H1 (cell line): ENCODE measurements at places on chromosomes 11 and 22. TPM values are rescaled to one million over a fixed set of nuclear protein-coding genes. Genes with fewer than 3 reads are reported as not detected.

Gene TEX12
- not detected in 2 replicates for polyA plus RNA-seq

Gene TENM4
- 3.5 and 5.8 TPM in 2 replicates for polyA plus RNA-seq

Gene GGTLC3
- polyA plus RNA-seq: not detected in 2 replicates

Gene MMP11
- 18.3 and 29.7 TPM in 2 replicates for polyA plus RNA-seq

Gene DNAJB7
- polyA plus RNA-seq: not detected in 2 replicates

Gene NXPE1
- polyA plus RNA-seq: not detected in 2 replicates

Gene ACRV1
- polyA plus RNA-seq: 0.06 TPM in 1 of 2 replicates, not detected in the other

Gene TRPC6
- 0.09 and 0.26 TPM in 2 replicates for polyA plus RNA-seq

GRCh38 chr11:44140805-44141204 lies 45.3 kb downstream of the EXT2 start:
- no peaks in the 10 kb centered on the region for H3K27me3 ChIP-seq
- H3K4me3 ChIP-seq: no peak overlapping the region
- H3K4me1 ChIP-seq: no peaks in the 10 kb centered on the region
- no peaks in the 10 kb centered on the region for H3K36me3 ChIP-seq
- no peak for DNase-seq

DNA sequence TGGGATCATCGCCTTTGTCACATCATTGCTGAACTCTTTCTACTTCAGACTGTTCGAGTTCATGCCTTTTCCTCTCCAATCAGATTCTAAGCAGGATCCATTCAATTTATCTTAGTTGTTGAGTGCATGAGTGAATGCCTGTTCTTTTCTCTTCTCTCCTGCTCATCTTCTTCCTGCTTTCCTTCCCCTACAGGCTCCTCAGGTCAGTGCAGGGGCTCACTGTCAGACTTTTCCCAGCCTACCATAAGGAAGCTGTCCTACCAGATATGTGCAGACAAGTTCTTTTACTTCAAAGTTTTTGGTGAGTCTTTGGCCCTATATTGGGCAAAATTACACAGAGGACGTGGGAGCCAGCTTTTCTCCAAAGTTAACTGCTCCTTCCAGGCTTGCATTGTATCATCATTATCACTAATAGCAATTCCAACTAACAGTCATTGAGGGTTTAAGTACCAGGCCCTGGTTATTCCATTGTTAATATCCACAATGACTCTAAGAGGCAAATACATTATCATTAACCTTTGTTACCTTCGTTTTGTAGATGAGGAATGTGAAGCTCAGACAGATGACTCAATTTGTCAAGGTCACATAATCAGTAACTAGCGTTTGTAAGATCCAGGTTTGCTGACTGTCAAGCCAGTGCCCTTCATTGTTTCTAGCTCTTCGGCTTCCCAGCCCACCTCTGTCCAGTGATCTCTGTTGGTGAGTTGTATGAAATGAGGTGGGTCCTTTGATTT lies 30.4 kb downstream of the OR6Q1 start:
- H3K36me3 ChIP-seq: no peaks in the 10 kb centered on the region
- no peak overlapping the region for H3K4me3 ChIP-seq
- no peak overlapping the region for H3K27ac ChIP-seq
- no peak for DNase-seq

DNA sequence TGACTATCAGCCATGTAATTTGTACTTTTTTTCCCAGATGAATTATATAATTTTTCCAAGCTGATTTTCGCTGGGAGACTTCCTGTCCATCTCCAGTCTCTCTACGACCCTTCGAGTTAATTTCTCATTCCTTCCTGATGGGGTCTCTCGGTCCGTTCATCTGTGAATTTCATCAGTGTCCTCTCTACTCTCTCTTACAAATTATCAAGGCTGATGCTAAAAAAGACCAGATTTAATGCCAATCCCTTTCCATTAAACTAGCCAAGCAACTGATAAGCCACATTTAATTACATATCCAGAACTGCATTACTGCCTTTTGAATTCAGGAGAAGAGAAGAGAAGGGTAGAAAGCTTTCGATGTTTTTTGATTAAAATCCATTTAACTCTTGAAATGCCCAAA lies 25.8 kb downstream of the VSIG10L2 start:
- H3K27ac ChIP-seq: no peak overlapping the region
- DNase-seq: no peak
- H3K4me1 ChIP-seq: no peaks in the 10 kb centered on the region
- H3K4me3 ChIP-seq: no peak overlapping the region
- no peaks in the 10 kb centered on the region for H3K27me3 ChIP-seq

DNA sequence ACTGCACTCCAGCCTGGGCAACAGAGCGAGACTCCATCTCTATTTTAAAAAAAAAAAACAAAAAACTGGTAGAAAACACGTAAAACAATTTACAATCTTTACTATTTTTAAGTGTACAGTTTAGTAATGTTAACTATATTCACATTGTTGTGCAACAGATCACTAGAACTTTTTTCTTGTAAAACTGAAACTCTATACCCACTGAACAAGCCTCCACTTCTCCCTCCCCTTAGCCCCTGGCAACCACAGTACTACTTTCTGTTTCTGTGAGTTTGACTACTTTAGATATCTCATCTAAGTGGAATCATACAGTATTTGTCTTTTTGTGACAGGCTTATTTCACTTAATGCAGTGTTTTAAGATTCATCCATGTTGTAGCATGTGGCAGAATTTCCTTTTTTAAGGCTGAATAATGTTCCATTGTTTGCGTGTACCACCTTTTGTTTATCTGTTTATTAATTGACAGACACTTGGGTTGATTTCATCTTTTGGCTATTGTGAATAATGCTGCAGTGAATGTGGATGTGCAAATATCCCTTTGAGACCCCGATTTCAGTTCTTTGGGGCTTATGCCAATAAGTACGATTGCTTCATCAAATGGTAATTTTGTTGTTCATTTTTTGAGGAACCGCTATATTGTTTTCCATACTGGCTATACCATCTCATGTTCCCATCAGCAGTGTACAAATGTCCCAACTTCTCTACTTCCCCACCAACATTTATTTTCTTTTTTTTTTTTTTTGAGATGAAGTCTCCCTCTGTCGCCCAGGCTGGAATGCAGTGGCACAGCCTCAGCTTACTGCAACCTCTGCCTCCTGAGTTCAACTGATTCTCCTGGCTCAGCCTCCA lies 11.0 kb downstream of the DDB2 start:
- H3K27ac ChIP-seq: no peak overlapping the region
- H3K27me3 ChIP-seq: no peaks in the 10 kb centered on the region
- H3K4me3 ChIP-seq: no peak overlapping the region
- peaks cover 5% of the 10 kb centered on the region for H3K36me3 ChIP-seq
- no peaks in the 10 kb centered on the region for H3K4me1 ChIP-seq
- DNase-seq: no peak

DNA sequence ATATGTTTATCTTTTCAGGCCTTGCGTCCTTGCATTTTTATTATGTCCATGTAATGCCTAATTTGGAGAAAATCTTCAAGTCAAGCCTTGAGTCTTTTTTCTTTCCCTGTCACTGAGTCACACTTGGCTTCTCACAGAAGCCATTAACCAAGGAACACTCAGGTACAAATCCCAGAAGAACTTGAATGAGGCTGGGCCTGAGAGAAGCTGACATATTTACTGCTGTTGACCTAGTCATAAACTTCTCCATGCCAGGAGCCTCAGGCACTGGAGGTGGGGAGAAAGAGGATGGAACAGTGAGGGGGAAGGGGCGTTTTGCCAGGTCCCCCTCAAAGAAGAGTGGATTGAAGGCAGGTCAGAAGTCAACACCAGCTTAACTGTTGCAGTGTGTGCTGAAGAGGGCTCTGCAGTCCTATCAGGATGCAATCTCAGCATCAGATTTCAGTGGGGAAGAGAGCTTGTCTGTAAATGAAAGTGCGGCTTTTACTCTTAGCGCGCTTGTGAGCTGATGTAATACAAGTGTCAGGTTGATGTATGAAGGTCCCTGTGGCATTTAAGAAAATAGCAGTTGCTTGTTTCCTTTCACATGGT lies 526.0 kb downstream of the ETS1 start:
- H3K4me3 ChIP-seq: no peak overlapping the region
- H3K36me3 ChIP-seq: no peaks in the 10 kb centered on the region
- H3K27me3 ChIP-seq: no peaks in the 10 kb centered on the region
- no peaks in the 10 kb centered on the region for H3K4me1 ChIP-seq
- H3K27ac ChIP-seq: no peak overlapping the region
- no peak for DNase-seq

- DNase-seq: no peak
- peaks cover 21% of the 10 kb centered on the region for H3K36me3 ChIP-seq
- H3K4me3 ChIP-seq: no peak overlapping the region
- H3K4me1 ChIP-seq: no peaks in the 10 kb centered on the region
These were observed 26.1 kb downstream of the UBE2L3 start for GRCh38 chr22:21593406-21594232.

DNA sequence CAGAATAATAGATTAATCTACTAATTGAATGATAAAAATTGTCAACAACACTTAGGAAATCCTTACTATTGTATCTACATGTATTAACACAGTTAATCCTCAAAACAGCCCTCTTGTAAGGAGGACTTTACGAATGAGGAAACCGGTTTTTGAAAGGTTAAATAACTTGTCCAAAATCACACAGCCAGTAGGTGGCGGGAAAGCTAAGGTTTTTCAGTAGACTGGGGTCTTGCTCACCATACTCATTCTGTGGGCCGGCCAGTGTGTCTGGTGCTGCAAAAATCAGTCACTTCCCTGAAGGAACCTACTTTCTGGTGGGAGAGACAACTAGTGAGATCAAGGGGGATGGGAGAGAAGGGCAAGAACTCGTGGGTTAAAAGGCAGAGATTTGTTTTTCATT lies 3.8 kb downstream of the DCPS start:
- H3K36me3 ChIP-seq: no peaks in the 10 kb centered on the region
- no peaks in the 10 kb centered on the region for H3K27me3 ChIP-seq
- no peak overlapping the region for H3K4me3 ChIP-seq
- H3K4me1 ChIP-seq: peaks cover 4% of the 10 kb centered on the region
- H3K27ac ChIP-seq: no peak overlapping the region

- no peaks in the 10 kb centered on the region for H3K4me1 ChIP-seq
- H3K27me3 ChIP-seq: no peaks in the 10 kb centered on the region
- no peak overlapping the region for H3K4me3 ChIP-seq
These were observed 225.0 kb upstream of the TBCEL start for GRCh38 chr11:120798854-120799253.

DNA sequence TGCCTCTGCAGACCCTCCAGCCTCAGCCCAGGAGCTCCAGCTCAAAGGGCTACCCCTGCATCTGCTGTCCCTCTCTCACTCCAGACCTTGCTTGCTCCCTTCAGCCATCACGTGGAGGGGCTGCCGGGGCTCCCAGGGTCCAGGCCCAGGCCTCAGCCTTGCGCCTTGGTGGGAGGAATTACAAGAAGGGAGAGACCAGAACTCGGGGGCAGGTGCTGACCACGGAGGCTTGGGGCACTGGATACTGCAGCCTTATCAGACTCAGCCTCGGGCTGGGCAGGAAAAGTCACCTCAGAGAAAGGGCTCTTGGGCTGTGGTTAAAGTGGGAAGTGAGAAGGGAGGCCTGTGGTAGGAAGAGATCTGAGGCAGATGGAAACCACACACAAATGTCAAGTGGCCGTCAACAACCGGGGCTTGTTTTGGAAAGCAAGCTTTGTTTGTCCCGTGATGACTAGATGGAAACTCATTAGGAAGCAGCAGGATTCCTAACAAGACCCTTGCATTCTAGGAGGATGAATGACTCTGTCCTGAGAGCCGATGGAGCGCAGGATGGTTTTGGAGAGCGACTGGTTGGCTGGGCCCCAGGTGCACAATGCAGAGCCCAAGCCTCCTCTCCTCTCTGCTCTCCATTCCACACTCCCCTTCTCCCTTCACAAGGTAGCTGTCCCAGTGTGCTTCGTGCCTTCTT lies 1321.7 kb downstream of the TBC1D22A start:
- no peak overlapping the region for H3K27ac ChIP-seq
- H3K4me1 ChIP-seq: 0 out of 2 replicates have a peak, but pooled peaks cover 3% of the 10 kb centered on the region
- DNase-seq: no peak
- no peaks in the 10 kb centered on the region for H3K27me3 ChIP-seq
- no peak overlapping the region for H3K4me3 ChIP-seq
- H3K36me3 ChIP-seq: no peaks in the 10 kb centered on the region

GRCh38 chr11:57200917-57201316 lies 19.2 kb downstream of the LRRC55 start:
- no peaks in the 10 kb centered on the region for H3K27me3 ChIP-seq
- H3K36me3 ChIP-seq: no peaks in the 10 kb centered on the region; the same call in 1 of the 2 replicates
- peaks cover 15% of the 10 kb centered on the region for H3K4me1 ChIP-seq
- no peak overlapping the region for H3K27ac ChIP-seq
- no peak overlapping the region for H3K4me3 ChIP-seq

GRCh38 chr11:63837027-63837688 lies 1.8 kb upstream of the MARK2 start:
- DNase-seq: no peak
- peaks cover 37% of the 10 kb centered on the region for H3K4me1 ChIP-seq
- H3K4me3 ChIP-seq: no peak overlapping the region

DNA sequence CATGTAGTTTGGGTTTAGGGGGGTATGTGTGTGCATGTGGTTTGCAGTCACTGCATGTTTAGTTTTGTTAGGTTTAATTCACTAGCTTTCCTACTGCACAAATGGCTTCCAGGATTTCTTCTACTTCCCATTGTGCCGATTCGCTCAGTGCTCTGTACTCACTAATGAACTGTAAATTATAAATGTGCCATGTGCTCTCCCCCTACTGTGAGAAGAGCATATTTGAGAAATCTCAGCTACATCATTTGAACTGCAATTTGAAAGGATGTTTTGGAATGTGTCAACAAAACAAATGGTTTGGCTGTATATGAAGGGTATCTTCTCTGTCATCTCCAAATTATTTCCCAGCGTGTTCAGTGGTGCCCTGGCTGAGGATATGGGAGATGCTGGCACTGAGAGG lies 28.1 kb downstream of the CYB5R2 start:
- DNase-seq: no peak
- no peak overlapping the region for H3K27ac ChIP-seq
- no peaks in the 10 kb centered on the region for H3K36me3 ChIP-seq
- H3K4me1 ChIP-seq: no peaks in the 10 kb centered on the region
- no peaks in the 10 kb centered on the region for H3K27me3 ChIP-seq
- H3K4me3 ChIP-seq: no peak overlapping the region

- H3K4me3 ChIP-seq: no peak overlapping the region
- no peaks in the 10 kb centered on the region for H3K27me3 ChIP-seq
- DNase-seq: no peak
- H3K4me1 ChIP-seq: no peaks in the 10 kb centered on the region
- no peak overlapping the region for H3K27ac ChIP-seq
These were observed 108.2 kb upstream of the CRYBB3 start for GRCh38 chr22:25091458-25091857.

DNA sequence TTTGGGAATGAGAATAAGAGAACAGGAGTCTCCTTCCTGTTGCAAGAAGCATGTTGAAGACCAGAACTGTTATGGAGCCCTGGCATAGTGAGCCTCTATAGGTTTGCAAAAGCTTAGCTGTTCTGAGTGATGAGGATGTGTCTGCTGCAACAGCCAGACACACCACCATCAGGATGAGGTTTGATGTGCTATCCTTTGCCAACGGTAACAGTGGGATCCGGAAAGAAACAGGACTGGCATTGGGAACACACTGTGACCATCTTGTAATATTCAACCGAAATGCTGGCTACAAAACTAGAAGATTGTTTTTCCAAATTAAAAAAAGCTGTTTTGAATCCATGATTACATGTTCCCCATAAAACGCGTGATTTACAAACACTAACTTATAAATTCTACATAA lies 117.0 kb downstream of the ME3 start:
- H3K27ac ChIP-seq: no peak overlapping the region
- no peaks in the 10 kb centered on the region for H3K4me1 ChIP-seq
- no peak overlapping the region for H3K4me3 ChIP-seq
- H3K27me3 ChIP-seq: no peaks in the 10 kb centered on the region
- DNase-seq: no peak
- H3K36me3 ChIP-seq: no peaks in the 10 kb centered on the region
